DMS 273 treated with DMSO at 0.1 percent for 48 hours (cell line): ENCODE measurements at places on chromosomes 1 and 21.

GRCh38 chr1:188237573-188238348, 1409.0 kb downstream of the PLA2G4A start:
- DNase-seq = no peak

DNA sequence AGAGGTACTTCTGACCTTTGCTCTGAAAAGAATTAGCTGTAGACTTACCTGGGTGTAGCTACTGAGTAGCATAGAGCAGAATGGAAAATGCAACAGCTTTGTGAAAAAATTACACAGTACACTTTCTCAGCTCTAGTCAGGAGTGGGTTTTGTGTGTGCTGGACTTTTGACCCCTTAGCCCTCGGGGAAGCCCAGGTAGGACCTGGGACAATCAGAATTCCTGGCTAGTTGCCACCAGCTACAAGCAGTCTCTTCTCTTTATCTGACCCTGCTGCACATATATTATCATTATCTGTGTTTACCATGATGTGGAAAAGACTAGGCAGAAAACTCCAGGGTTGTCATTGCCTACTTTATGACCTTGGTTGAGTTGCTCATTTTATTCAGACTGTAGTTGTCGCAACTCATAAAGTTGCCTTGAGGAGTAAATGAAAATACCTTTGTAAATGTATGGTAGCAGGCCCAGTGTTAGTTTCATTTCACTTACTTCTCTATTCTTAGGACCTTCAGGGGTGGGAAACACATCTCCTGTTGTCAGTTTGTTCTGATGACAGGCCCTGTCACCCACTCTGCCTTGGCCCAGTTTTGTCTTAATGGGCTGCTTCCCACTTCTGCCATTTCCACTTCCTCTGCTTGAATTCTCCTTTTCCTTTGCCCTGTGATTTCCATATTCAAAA, 5.4 kb downstream of the NEK7 start:
- no peak for DNase-seq

- no peak for DNase-seq
These were observed 13.0 kb upstream of the CNIH4 start for GRCh38 chr1:224343679-224344078.

DNA sequence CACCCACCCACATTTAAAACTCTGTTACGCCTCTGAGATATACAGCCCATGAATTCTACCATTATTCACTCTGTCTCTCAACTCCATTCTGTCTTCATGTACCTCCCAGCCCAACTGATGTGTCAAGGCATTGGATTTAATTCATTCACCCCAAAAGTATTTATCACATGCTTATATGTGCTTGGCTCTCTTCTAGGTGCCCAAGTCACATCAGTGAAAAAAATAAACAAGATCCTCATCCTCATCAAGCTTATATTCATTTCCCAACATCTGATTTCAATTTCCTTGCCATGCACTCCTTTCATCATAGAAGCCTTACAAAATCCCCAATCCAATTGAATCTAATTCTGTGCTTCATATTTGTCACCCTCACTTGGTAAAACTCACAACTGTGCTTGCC, 967.6 kb downstream of the LTN1 start:
- DNase-seq = no peak

GRCh38 chr1:5646486-5647149, 345.6 kb downstream of the NPHP4 start:
- DNase-seq = no peak

DNA sequence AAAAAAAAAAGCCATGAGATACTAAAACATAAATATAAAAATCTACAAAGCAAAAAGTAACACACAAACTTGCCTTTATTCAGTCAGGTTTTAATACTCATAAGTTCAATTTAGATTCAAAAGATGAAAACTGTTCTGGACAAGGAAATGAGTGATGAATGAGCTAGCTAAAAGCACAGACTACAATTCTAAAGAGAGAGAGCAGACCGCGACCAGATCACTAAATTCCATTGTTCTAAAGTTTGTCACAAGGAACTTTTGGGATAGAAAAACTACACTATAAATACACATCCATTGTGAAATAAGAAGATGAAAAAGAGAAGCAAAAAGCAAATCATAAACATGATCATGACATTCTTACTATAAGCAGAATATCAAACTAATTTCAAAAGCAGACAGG, 1.7 kb downstream of the ODF2L start:
- no peak for DNase-seq

DNA sequence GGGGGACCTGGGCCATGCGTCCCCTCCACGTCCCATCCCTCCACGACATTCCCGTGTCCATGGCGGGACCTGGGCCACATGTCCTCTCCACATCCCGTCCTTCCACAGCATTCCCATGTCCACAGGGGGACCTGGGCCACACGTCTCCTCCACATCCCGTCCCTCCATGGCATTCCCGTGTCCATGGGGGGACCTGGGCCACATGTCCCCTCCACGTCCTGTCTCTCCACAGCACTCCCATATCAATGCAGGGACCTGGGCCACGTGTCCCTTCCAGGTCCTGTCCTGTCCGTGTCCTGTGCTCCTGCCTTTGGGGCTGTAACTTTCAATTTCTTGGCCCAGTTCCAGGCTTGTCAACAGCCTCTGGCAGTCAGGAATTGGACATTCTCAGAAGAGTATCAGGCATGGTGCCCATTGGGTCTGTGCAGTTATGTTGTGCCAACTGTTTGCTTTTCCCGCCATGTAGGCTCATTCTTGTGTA, 47.1 kb downstream of the WNT9A start:
- no peak for DNase-seq

- no peak for DNase-seq
These were observed 26.1 kb downstream of the EGLN1 start for GRCh38 chr1:231395998-231396390.

GRCh38 chr1:21237446-21238088, 52.7 kb downstream of the ECE1 start:
- DNase-seq = no peak

DNA sequence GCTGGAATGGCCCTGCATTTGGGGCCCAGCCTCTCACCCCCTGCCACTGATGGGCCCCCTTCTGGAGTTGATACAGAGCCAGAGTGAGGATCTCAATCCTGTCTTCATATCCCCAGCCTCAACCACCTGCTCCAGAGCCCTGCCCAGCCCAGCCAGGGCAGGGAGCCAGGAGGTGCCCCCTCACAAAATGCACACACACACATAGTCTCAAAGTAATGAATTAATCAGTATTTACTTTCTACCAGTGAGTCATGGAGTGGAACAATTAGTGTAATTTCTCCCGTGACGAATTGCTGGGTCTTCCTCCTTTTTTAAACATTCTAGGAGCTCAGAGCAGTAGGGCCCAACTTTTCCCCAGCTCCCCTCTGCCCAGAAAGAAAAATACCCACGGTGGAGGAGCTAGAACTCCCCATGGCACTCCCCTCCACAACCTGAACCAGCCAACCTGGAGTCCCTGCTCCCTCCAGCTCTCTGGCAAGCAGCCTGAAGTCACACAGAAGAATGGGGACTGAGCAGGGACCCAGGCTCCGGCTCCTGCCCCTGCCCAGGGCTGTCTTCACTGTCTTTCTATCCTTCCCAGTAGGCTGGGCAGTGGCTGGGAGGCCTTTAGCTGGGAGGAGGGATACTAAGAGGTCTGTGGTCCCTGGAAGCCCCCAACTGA, 29.3 kb downstream of the SDC3 start:
- DNase-seq = no peak

- no peak for DNase-seq
These were observed 1.9 kb downstream of the ADARB1 start for GRCh38 chr21:45076245-45076711.

DNA sequence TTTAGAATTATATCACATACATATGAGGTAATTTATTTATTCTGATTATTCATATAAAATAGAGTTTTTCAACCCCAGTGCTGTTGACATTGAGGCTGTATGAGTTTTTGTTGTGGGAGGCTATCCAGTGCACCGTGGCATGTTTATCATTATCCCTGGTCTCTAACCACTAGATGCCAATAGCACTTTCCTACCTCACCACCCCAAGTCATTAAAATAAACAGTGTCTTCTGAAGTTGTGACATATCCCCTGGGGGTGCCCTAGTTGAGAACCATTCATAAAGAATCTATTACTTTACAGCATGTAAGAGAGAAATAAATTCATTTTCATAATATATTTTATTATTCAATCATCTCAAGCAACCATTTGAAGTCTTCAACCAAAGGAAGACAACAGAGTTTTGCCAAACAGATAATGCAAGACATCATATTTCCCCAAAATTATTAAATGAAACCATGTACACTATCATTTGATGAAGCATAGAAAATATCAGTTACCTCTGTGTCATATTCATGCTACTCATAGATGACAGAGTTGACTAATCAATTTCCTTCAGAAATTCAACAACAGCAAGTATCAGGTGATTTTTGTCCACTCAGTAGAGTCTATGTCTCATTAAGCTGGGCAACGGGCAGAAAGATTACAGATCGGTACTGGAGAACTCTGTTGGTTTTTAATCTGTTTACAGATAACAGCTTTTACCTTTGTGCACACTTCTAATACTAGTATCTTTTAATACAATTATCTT, 39.5 kb upstream of the RGS1 start:
- no peak for DNase-seq
